ENCODE measurements at places on chromosomes 13 and 19.

- no peak for DNase-seq
Measured at GRCh38 chr13:107348925-107349324, 781.0 kb upstream of the ARGLU1 start.

DNA sequence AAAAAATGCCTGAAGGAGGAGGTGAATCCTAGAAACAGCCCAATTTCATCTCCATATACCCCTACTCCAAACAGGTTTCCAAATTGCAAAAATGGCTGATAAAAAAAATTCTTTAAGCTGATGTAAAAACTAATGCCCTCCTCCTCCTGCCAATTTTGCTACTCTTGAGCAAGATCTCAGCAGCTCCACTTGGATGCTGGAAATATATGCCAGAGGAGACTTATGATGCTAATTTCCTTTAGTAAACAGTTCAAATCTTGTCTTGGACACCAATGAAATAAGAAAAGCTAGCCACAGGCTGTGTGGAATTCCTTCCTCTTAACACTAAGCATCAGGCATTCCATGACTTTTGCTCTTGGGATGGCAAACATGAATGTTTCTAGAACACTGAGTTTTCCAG is 67.5 kb downstream of the INSR start:
- DNase-seq: no peak

DNA sequence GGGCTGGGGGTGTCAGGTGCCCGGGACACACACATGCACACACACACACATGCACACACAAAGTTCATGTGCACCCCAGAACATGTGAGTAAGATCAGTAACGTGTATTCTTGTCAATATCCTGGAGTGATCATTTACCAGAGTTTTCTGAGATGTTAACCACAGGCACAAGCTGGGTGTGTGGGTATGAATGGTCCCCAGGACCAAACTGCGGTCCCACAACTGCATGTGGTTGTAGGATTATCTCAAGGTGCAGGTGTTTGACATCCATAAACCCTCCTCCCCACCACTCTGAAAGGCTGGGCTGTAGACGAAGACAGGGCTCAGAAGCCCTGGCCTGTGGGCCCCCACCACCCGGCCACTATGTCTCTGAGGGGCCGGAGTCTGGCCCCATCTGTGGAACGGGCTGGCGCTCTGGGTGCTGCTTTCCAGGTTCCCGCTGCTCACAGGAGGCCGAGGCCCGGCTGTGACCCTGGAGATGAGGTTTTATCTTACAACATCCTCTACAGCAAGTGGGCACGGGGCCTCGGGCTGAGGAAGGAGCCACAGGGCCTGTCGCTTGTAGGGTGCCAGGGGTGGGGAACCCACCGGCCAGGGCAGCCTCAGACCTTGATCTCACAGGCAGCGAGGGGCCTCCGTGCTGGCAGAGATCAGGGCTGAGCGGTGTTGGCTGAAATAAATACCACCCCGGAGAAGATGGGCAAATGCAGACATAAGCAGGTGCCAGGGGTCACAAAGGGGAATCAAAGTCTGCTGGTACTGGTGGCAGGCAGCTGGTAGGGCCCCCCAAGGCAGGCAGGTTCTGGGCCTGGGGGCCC is 4.3 kb downstream of the F2RL3 start:
- no peak for DNase-seq

DNA sequence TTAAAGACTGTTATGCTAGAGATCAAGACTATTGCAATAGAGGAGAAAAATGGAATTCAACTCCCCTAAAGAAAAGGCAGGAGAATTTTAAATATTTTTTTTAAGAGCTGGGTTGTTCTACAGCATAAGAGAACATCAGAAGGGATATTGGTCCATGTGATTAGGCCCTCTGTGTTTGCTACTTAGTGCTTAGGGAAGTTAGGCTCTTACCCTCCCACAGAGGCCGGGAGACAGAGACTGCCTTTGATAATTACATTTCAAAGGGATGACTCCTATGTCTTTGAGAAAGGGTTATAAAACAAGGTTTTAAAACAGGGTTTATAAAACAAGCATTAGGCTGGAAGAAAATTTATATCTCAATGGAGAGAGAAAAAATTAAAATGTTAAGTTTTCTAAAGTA is 1248.1 kb upstream of the PCDH20 start:
- DNase-seq: no peak

- DNase-seq: no peak
Measured at GRCh38 chr19:33780251-33780650, 16.4 kb upstream of the KCTD15 start.

DNA sequence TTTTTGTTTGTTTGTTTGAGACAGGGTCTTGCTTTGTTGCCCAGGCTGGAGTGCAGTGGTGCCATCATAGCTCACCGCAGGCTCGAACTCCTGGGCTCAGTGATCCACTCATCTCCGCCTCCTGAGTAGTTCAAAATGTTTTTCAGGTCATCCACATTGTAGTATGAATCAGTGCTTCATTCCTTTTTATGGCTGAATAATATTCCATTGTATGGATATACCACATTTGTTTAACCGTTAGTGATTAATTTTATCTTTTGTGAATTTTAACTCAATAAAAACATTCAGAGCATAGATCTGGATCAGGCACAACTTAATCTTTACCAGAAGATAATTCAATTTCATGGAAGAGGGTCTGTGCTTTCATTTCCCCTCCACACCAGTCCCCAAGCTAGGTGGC is 47.7 kb downstream of the VAV1 start:
- DNase-seq: no peak

Data from activated CD8-positive, alpha-beta memory T cell treated with anti-CD3 and anti-CD28 coated beads, Interleukin-2, amount 50 U/mL, for 48 hours (primary cell).